ENCODE measurements at places on chromosomes 13 and 19. TPM values are rescaled to one million over a fixed set of nuclear protein-coding genes. Genes with fewer than 3 reads are reported as not detected.

The CDC42EP5 gene
- 4.8 TPM for total RNA-seq

The NLRP4 gene
- not detected for total RNA-seq

The IGSF23 gene
- not detected for total RNA-seq

The LILRB2 gene
- not detected for total RNA-seq

The CGB2 gene
- total RNA-seq = 0.71 TPM

The FFAR3 gene
- total RNA-seq = not detected

The GNA15 gene
- total RNA-seq = 0.25 TPM

The SPTBN4 gene
- 3.4 TPM for total RNA-seq

The GRIN2D gene
- total RNA-seq = 12.4 TPM
